T-helper 2 cell (primary cell): ENCODE measurements at places on chromosomes 11 and 22.

- no peak for DNase-seq
Measured at GRCh38 chr11:128904656-128905344, 13.6 kb downstream of the KCNJ5 start.

GRCh38 chr11:12565406-12565805 lies 108.8 kb upstream of the TEAD1 start:
- no peak for DNase-seq

- no peak for DNase-seq
Measured at GRCh38 chr11:126293726-126294125, 10.1 kb upstream of the DCPS start.

DNA sequence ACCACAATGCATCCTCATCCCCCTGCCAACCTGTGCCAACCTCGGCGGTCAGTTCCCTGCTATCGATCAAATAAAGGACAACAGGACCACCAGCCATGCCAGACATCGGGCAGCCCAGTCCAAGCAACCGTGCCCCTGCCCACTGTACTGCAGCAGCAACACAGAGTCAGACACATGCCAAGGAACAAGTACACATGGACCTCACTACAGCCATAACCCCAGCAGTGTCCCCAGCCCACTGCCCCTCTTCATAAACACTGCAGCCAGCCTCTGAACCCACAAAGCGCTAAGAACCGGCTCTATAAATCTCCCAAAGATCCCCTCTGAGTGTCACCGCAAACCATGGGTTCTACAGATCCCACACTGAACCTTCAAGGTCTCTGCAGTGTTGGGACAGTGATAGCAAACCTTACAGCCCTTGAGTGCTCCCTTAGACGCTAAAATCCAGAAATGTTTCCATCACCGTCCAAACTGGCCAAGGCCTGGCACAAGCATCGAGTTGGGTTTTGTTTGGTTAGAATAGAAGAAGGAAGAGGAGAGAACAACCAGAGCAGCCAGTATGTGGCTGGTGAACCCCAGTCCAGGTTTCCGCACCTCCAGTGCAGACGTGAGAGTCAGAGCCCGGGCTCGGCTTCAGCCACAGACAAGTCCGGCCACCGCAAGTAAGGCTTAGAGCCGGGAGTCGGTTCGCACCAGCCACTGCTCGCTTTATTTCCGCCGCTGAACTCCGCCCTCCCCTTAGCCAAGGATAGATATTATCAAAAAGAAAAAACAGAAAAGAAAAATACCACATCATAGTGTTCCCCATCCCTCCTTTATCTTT lies 7.9 kb downstream of the PAX6 start:
- no peak for DNase-seq

- no peak for DNase-seq
Measured at GRCh38 chr11:73240190-73240781, 22.2 kb downstream of the P2RY2 start.
